Smooth muscle cell of the brain vasculature (primary cell): ENCODE measurements at places on chromosomes 2 and 18.

DNA sequence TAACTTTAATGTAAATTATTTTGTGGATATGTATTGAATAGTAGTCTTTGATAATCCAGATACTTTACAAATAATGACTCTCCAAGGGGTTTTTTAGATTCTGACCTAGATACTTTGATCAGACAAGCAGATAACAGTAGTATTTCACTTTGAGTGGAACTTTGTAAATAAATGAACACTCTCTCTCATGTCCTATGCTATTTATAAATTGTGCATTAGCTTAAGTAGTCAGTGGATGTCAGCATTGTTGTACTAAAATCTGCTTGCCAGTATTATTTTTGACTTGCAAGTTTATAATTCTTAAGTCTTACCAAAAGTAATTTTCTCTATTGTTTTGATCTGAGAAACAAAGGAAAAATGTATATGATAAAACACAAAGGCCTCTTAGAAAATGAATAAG is 1113.1 kb upstream of the NRXN1 start:
- no peak for DNase-seq

GRCh38 chr2:144759746-144760145 is 239.8 kb upstream of the ZEB2 start:
- DNase-seq, result no peak

DNA sequence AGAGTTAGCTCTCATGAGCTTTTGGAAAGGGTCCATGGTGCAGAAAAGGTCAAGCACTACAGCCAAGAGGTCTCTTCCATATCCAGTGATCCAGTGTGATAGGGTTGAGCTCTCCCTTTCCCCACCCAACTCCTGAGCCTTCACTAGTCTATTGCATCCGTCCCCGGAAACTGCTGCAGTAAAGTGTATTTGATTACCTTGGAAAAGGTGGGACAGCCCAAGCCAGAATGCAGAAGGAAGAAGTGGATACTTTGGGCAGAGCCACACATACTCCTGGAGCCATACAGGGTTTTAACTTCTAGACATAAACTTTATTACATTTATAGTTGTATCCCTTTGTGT is 3.6 kb downstream of the PNKD start:
- no peak for DNase-seq

DNA sequence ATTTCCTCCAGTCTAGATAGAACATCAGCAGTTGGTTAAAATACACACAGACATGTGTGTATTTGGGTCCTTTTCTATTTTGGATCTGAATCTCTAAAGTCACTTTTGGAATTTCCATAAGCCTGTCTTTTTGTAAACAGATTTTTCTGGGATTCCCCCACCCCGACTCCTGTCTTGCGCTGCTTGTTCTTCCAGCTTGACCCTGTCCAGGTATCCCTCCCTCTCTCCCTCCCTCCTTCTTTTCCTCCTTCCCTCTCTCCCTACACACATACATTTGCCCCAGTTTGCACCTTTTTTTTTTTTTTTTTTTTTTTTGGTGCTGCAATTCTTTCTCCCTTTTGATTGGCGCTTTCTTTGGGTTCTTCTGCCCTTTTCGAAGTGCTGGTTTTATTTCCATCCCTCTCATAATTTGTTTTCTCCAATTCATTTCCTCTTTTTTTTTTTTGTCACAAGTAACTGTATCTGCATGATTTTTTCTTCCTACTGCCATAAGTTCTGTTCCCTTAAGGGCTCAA is 114.8 kb upstream of the SERTAD2 start:
- DNase-seq, result no peak

- DNase-seq, result no peak
These were observed 39.7 kb downstream of the RAPGEF4 start for GRCh38 chr2:172775319-172775718.

DNA sequence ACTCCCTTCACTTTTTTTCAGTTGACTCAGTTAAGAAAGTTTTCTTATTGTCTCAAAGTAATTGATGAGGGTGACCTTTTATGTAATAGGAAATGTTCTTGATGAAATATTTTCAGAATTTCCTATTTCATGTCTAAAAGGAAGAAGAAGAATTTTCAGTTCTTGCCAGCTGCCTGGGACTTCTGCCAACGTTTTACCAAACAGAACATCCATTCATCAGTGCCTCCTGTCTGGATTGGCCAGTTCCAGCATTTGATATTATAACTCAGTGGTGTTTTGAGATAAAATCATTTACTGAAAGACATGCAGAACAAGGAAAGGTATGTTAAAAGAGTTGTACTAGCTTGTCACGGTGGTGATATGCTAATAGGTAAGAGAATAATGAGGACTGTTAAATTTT is 104.7 kb upstream of the MYO3B start:
- peak; percentile 24 for DNase-seq

DNA sequence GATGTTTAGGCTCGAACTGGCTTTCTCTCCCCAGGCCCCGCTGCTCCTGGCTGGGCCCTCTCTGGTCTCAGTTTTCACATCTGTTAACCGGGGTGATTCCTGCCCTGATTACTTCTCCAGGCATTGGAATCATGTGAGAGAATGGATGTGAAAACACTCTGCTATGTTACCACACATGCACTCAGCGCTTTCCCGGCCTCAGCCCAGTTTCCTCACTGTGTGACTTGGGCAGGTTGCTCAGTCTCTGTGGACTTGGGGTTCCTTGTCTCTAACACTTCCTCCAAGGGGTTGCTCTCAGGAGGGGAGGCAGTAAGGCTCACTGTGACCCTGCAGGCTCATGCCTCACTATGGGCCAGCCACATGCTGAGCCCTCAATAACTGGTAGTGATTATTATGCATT is 230.4 kb upstream of the HS6ST1 start:
- no peak for DNase-seq

GRCh38 chr2:20643060-20643459 is 7.8 kb downstream of the HS1BP3 start:
- no peak for DNase-seq

DNA sequence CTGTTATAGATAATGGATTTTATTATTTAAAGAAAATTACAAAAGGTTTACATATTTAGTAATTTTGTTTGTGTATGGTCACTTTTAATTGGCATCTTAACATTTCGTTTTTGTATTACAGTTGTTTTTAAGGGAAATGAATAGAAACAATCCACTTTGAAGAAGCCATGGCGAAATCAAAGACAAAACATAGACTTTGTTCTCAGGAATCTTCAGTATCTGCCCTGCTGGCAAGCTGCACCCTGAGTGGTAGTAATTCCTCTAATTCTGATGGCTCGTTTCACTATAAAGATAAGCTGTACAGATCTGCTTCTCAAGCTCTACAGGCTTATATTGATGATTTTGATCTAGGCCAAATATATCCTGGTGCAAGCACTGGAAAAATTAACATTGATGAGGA is 2.7 kb downstream of the C18orf54 start:
- DNase-seq, result no peak
